ENCODE measurements at places on chromosomes 3 and 15. TPM values are rescaled to one million over a fixed set of nuclear protein-coding genes. Genes with fewer than 3 reads are reported as not detected.
A peak's percentile ranks its signal among the peaks of the same experiment; 100 is the strongest.

DNA sequence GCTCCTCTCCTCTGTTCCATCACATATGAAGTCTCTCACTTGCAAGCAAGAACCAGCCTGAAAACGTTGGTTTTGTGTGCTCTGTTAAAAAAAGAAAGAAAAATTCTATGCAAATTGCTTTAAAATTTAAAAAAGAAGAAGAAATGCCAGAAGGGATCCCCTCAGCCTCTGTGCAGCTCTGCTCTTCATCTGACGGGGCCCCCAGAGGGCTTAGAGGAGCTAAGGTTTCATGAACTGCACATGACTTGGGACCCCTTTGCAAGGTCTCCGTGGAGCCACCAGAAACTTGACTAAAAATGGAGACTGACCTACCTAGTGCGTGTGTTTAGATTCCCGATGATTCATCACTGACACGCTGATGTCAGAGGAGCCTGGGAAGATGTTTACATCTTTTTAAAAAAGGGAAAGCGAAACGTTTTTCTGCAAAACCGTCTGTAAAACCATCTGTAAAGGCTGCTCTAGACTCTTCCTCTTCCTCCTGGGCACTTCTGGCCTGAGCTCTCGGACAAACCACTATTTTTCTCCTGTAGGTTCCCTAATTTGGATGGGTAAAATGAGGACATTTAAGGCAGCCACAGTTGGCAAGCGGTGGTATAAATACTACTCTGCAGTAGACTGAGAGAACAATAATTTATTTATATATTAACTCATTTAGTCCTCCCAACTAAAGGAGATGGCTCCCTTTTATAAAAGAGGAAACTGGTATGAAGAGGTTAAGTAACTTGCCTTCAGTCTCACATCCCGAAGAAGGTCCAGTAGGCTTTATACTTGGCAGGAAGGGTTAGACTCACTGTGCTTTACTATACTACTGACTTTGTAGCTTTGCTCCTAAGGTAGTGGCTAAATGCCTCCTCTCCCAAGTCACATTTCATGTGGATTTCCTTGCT, 67.2 kb upstream of the POLG start:
- no peaks in the 10 kb centered on the region for H3K36me3 ChIP-seq
- no peaks in the 10 kb centered on the region for H3K4me1 ChIP-seq
- H3K4me3 ChIP-seq, result no peak overlapping the region
- peaks cover 23% of the 10 kb centered on the region for H3K27me3 ChIP-seq
- DNase-seq, result no peak

- no peaks in the 10 kb centered on the region for H3K36me3 ChIP-seq
- H3K4me1 ChIP-seq, result no peaks in the 10 kb centered on the region
Measured at GRCh38 chr3:175940243-175940642, 1081.1 kb downstream of the NAALADL2 start.

DNA sequence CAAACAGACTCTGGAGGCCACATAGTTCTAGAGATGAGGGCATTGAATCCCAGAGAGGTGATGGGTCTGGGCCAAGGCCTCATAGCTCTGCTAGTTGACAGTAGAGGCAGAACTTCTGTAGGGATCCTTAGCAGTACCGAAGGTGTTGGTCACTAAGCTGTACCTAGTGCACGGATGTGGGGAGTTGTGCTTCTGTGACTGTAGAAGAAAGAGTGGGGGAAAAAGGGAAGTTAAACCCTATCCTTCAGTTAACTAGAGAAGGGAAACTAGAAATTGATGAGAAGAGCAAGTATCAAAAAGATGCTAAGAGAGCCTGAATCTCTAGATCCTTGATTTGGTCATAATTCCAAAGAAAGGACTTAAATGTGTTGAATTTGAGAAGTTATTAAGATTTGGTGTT, 186.7 kb downstream of the NFKBIZ start:
- no peak overlapping the region for H3K4me3 ChIP-seq
- H3K36me3 ChIP-seq, result no peaks in the 10 kb centered on the region
- DNase-seq, result no peak

SLC4A7 gene
- total RNA-seq, result 11.0 TPM

- H3K4me3 ChIP-seq, result no peak overlapping the region
- H3K36me3 ChIP-seq, result no peaks in the 10 kb centered on the region
- H3K27ac ChIP-seq, result no peak overlapping the region
- H3K4me1 ChIP-seq, result peaks cover 4% of the 10 kb centered on the region
- DNase-seq, result no peak
Measured at GRCh38 chr3:58000306-58001085, 7.7 kb upstream of the FLNB start.

IL20RB gene
- not detected for total RNA-seq

LSAMP gene
- 0.11 TPM for total RNA-seq

DNA sequence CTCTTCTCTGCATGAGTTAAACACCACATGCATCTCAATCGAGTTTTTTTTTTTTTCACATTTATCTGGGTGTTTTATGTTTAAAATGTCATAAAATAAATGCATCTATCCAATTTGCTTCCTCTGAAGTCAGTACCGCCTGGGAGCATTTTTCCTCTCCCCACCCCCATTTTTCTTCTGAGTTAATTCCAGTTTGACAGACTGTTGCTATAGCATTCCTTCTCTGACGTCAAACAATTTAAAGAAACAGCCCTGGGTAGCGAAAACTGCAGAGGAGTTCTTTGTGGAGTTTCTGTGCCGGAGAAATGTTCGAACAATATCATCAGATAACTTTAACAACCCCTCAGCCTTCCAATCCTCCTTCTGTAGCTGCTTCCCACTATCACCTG, 900 bp upstream of the GNB4 start:
- no peaks in the 10 kb centered on the region for H3K4me1 ChIP-seq
- peak overlapping the region; percentile 99 for H3K27ac ChIP-seq
- no peak for DNase-seq
- H3K27me3 ChIP-seq, result no peaks in the 10 kb centered on the region

DNA sequence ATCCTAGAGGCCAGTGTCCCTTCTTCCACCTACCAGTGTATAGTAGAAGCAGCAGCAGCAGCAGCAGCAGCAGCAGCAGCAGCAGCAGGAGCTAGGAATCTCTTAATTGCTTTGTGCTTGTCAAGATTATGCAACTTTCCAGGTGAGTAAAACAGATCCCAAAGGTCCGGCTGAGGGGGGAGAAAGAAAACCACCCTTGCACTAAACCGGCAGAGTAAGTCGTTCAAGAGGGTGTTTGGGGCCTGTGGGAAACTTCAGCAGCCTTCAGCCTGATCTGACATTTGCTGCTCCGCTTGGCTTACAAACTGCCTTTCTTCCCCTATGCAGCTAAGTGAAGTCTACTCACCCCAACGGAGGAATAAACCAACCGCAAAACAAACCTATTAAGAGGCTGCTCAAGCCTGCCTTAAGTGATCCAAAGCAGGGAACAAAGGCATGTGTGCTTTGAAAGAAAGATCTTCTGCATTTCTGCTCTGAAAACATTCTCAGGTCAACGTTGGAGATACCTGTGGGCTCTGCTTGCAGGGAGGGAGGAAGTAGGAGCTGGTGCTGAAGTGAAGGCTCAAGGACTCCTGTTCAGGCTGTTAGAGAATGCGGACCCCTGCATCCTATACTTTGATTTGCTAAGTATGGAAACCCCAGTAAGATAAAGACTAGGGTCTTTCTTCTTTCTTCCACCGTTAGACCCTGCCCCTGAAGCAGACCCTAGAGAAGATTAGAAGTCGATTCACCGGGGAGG, 35.7 kb upstream of the DLG1 start:
- no peaks in the 10 kb centered on the region for H3K4me1 ChIP-seq
- H3K4me3 ChIP-seq, result no peak overlapping the region
- DNase-seq, result no peak
- no peak overlapping the region for H3K27ac ChIP-seq
- H3K36me3 ChIP-seq, result no peaks in the 10 kb centered on the region
- no peaks in the 10 kb centered on the region for H3K27me3 ChIP-seq

KCNMB3 gene
- 16.5 TPM for total RNA-seq

DZIP1L gene
- total RNA-seq, result 23.1 TPM

DNA sequence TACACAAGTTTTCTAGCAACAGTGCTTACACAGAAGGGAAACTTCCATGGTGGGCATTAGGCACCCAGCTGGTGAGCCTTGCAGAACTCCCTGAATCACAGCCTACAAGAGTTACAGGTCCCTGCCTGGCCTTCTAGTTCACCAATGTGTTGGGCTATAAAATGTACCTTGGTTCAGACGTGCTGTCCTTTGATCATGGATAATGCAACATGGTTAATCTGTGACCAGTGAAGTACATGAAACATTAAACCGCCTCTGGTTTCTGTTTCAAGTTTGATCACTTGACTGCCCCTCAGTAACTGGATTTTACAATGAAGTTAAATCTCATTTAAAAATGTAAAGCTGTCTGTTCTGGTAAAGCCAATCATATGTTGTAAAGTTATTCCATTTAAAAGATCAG, 51.8 kb downstream of the FMN1 start:
- no peaks in the 10 kb centered on the region for H3K4me1 ChIP-seq
- no peak for DNase-seq
- no peak overlapping the region for H3K27ac ChIP-seq
- no peak overlapping the region for H3K4me3 ChIP-seq

POLR2M gene
- total RNA-seq, result 24.9 TPM

DNA sequence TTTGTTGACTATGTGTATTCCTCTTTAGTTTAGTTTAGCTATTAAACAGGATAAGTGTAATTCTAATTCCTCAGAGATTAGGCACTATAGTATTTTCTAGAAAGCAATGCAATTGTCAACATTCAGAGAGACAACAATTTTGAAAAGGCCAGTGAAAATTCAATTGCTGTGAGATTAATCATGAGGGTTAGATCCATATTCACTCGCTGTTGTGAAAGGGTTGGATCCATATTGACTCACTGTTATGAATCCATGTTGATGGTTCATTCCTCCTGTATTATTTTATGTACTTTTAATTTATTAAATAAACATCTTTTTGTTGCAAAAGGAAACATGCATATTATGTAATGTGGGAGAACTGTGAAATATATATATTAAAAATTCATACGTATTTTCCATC, 641 bp downstream of the TRAT1 start:
- no peak overlapping the region for H3K27ac ChIP-seq
- H3K4me1 ChIP-seq, result no peaks in the 10 kb centered on the region
- no peak overlapping the region for H3K4me3 ChIP-seq
- no peak for DNase-seq
- no peaks in the 10 kb centered on the region for H3K27me3 ChIP-seq

DNA sequence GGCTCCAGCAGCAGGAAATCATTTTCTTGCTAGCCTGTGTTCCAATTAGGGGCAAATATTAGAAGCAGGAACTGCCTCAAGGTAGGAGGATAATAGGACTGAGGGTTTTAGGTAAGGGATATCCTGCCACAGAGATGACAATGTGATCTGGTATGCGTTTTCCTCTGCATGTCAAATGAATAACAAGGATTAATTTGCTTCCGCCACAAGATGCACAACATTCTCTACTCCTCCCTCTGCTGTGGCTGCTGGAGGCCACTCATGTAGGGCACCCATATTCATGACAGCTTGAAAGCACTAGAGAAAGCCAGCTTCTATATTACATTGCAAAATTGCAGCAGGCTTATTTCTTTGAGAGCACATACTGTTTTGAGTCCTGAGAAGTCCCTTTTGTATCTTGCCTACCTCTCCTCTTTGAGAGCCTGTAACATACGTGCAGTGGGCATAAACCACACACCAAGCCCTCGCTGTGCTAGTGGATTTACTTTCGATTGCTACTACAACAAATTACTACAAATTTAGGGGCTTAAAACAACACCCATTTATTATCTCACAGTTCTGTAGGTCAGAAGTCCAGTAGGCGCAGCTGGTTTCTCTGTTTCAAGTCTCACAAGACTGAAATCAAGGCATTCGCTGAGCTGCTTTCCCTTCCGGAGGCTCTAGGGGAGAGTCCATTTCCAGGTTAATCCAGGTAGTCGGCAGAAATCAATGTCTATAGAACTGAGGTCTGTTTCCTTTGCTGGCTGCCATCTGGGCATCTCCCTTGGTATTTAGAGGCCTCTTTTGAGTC, 5.9 kb upstream of the CD47 start:
- DNase-seq, result no peak
- no peak overlapping the region for H3K27ac ChIP-seq
- no peaks in the 10 kb centered on the region for H3K27me3 ChIP-seq
- H3K36me3 ChIP-seq, result no peaks in the 10 kb centered on the region
- H3K4me3 ChIP-seq, result no peak overlapping the region
- H3K4me1 ChIP-seq, result no peaks in the 10 kb centered on the region

DNA sequence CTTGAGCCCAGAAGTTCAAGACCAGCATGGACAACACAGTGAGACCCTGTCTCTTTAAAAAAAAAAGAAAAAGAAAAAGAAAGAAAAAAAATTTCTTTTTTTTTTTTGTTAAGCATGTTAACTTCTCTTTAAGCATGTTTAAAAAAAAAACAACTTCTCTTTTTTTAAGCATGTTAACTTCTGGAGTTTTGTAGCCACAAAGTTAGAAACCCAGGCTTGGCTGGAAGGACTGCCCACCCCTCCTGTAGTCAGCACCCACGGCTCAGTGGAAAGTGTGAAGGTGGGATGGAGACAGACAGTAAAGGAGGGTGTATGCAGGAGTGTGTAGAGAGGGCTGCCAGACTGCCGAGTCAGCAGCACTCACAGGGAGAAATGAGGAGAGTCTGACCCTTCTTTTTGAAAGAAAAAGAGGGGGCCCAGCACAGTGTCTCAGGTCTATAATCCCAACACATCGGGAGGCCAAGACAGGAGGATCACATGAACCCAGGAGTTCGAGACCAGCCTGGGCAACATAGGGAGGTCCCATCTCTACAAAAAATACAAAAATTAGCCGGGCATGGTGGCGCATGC, 33.2 kb downstream of the GOLGA8S start:
- DNase-seq, result no peak
- no peaks in the 10 kb centered on the region for H3K27me3 ChIP-seq
- H3K4me1 ChIP-seq, result no peaks in the 10 kb centered on the region
- no peak overlapping the region for H3K27ac ChIP-seq
- H3K4me3 ChIP-seq, result no peak overlapping the region
- H3K36me3 ChIP-seq, result no peaks in the 10 kb centered on the region

- no peak overlapping the region for H3K27ac ChIP-seq
- DNase-seq, result no peak
- no peaks in the 10 kb centered on the region for H3K27me3 ChIP-seq
- H3K4me3 ChIP-seq, result no peak overlapping the region
- H3K36me3 ChIP-seq, result peaks cover 21% of the 10 kb centered on the region
Measured at GRCh38 chr3:171614318-171614921, 154.2 kb upstream of the TNIK start.

- no peaks in the 10 kb centered on the region for H3K36me3 ChIP-seq
- H3K27ac ChIP-seq, result no peak overlapping the region
- H3K27me3 ChIP-seq, result no peaks in the 10 kb centered on the region
- no peak for DNase-seq
- no peak overlapping the region for H3K4me3 ChIP-seq
Measured at GRCh38 chr3:121228971-121229370, 316.8 kb downstream of the POLQ start.
